T-cell (primary cell): ENCODE measurements at places on chromosomes 1 and 21.

DNA sequence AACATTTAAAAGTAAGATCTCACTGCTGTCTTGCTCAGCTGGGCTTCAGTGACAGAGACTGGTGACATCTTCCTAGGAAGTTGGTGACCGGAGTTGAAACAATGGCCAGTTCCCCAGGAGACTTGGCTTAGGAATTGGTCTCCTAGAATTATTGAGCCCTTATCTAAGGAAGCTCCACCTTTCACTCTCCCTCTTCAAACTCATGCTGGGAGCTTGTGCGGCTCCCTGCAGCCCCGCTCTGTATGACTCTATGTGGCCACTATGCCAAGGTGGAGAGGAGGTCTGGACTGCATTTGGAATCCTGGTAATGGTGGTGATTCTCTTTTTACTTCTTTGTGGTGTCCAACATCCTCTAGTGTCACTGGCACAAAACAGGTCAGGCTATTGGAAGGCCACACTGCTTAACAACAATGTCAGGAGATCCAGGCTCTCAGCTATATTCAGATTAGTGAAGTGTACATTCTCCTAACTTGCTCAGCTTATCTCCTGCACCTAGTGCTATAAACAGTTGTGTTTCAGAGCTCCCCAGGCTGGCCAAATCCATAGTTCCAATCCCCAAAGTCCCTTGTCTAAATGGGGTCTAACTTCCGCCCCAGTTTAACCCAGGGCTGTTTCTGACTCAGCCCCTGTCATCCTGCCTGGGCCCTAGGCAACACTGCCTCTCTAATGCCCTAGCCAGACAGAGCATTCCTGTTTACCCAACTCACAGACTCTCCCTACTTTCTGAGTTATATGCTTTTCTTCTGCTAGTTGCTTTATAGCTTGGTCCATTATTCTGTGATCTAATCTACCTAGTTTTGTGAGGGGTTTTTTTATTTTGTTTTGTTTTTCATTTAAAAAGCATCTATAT lies 18.3 kb downstream of the ATP2B4 start:
- no peak for DNase-seq

DNA sequence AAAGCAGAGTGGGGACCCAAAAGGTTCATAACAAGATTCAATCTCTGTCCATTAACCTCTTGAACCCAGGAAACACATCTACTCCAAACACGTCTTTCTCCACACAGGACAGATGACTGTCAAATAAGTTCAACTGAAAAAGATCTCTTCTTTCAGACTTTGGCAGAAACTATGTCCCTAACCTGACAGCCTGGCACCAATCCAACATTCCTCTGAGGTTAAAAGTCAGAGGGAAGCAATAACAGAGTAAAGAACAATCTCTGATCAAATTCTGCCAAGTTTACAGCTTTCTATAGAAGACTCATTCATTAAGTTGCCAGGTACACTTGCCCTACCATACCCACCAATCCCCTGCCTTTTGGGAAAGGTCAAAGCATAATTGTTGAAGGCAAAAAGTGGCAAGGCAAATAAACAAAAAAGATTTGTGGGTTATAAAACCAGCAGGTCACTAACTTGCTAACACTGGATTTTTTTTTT lies 31.9 kb downstream of the OTUD7B start:
- DNase-seq: no peak

DNA sequence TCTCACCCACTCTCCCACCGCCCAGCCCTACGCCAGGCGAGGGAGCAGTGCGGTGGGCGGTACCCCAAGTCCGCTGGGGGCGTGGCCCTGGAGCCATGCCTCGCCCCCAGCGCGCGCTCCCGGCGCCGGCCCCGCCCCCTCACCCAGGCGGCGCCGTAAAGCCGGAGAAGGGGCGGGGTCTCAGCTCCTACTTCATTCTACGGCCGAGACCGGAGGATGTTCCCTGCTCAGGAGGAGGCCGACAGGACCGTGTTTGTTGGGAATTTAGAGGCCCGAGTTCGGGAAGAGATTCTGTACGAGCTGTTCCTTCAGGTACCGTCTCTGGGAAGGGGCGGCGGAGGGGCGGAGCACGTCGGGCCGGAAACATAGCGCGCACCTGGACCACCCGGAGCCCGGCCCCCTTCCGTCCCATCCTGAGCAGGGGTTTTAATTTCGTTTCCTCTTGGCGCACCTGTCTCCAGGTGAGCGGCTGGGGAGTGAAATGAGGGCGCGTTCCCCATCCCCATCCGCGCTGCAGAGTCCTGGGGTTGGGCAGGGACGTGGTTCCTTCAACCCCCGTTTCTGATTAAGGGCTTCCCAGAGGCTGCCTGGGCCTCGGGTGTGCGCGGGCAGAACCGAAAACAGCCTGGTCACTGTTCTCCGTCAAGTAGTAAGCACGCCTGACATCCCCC lies at the start of gene RBM11:
Gene RBM11, plus strand, starts transcription at position 187 of the 671 bp plus-strand sequence. Its CDS starts 30 bp downstream, at position 217.
- peak; percentile 80 for DNase-seq

- DNase-seq: no peak
Observed at GRCh38 chr1:53642607-53643006, 96.4 kb downstream of the GLIS1 start.

- peak; percentile 3 for DNase-seq
Observed at GRCh38 chr1:185045814-185046492, 595 bp downstream of the RNF2 start.
